ENCODE measurements at places on chromosomes 12 and 14. TPM values are rescaled to one million over a fixed set of nuclear protein-coding genes. Genes with fewer than 3 reads are reported as not detected.

CD163L1 gene
- total RNA-seq, result 34.4 TPM

GPRC5D gene
- not detected for total RNA-seq

RILPL2 gene
- 3.3 TPM for total RNA-seq

SOX5 gene
- total RNA-seq, result 15.2 TPM

B4GALNT1 gene
- 0.63 TPM for total RNA-seq

C14orf132 gene
- total RNA-seq, result 0.07 TPM

Measured in Karpas-422 (cell line).